ENCODE measurements at places on chromosomes 3 and 15. TPM values are rescaled to one million over a fixed set of nuclear protein-coding genes. Genes with fewer than 3 reads are reported as not detected.

EPHB1 gene
- not detected for total RNA-seq

SNX22 gene
- total RNA-seq, result 0.19 TPM

SMAD3 gene
- 19.8 TPM for total RNA-seq

SLC12A1 gene
- total RNA-seq, result not detected

CHRM5 gene
- total RNA-seq, result not detected

GOLGA6L1 gene
- total RNA-seq, result not detected

ACY1 gene
- 19.1 TPM for total RNA-seq

FHIT gene
- 5.0 TPM for total RNA-seq

GRCh38 chr3:10695595-10696285 is 120.3 kb upstream of the SLC6A11 start:
- H3K4me1 ChIP-seq, result no peaks in the 10 kb centered on the region
- no peak for ATAC-seq
- H3K4me3 ChIP-seq, result no peak overlapping the region
- H3K36me3 ChIP-seq, result no peaks in the 10 kb centered on the region
- no peak overlapping the region for H3K27ac ChIP-seq

- H3K4me3 ChIP-seq, result no peak overlapping the region
- H3K27ac ChIP-seq, result no peak overlapping the region
- H3K36me3 ChIP-seq, result no peaks in the 10 kb centered on the region
These were observed 124.6 kb downstream of the ZNF621 start for GRCh38 chr3:40649346-40649745.

DNA sequence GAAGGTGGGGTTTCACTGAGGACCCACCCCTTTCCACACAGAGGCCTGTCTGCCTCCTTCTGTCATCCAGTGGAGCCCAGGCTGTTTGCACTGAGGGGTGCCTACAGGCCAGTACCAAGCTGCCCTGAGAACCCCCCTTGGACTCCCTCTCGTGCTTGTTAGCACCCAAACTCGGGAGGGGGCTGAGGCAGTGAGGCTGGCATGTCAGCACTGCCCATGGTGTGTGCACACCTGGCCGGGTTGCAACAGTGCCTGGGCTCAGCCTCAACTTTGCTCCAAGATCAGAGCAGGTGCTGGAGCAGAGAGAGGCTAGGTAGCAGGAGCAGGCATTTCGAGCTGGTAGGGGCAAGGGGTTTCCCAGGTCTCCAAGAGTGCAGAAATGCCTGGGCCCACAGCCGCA is 90.0 kb downstream of the PIK3R4 start:
- no peak overlapping the region for H3K4me3 ChIP-seq
- H3K36me3 ChIP-seq, result no peaks in the 10 kb centered on the region
- H3K27me3 ChIP-seq, result no peaks in the 10 kb centered on the region
- H3K4me1 ChIP-seq, result no peaks in the 10 kb centered on the region
- ATAC-seq, result no peak
- H3K27ac ChIP-seq, result no peak overlapping the region

DNA sequence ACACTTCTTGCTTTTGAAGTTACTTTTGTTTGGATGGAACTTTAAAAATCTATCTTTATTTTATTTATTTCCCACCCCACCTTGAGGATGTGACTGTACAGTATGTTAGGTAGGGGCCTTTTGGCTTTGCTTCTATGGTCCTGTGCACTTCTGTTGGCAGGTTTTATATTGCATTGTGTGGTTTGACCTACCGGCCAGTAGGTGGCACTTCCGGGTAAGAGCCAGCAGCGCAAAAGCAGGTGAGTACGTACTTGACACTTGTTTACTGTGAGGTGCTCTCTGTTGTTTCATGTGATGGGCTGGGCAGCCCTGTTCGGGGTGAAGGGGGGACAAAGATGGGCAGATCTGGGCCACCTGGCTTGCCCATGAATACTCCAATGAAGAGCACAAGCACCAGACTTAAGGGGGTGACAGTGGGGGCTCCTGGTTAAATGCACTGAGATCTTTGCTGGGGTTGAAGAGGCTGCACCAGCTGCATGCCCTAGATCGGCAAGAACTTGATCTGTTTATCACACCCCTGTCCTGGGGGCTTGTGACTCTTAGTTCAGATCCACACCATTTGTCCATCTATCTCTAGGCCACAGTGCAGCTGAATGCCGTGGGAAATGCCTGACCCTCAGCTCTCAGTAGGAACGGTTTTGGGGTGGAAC is 131.6 kb downstream of the NLGN1 start:
- no peak overlapping the region for H3K4me3 ChIP-seq
- no peak for ATAC-seq
- no peaks in the 10 kb centered on the region for H3K27me3 ChIP-seq
- H3K36me3 ChIP-seq, result no peaks in the 10 kb centered on the region
- H3K4me1 ChIP-seq, result no peaks in the 10 kb centered on the region
- no peak overlapping the region for H3K27ac ChIP-seq

GRCh38 chr15:36156879-36157427 is 422.5 kb upstream of the CDIN1 start:
- H3K27ac ChIP-seq, result no peak overlapping the region
- peak; percentile 84 for ATAC-seq
- no peaks in the 10 kb centered on the region for H3K36me3 ChIP-seq
- no peak overlapping the region for H3K4me3 ChIP-seq
- H3K27me3 ChIP-seq, result no peaks in the 10 kb centered on the region

DNA sequence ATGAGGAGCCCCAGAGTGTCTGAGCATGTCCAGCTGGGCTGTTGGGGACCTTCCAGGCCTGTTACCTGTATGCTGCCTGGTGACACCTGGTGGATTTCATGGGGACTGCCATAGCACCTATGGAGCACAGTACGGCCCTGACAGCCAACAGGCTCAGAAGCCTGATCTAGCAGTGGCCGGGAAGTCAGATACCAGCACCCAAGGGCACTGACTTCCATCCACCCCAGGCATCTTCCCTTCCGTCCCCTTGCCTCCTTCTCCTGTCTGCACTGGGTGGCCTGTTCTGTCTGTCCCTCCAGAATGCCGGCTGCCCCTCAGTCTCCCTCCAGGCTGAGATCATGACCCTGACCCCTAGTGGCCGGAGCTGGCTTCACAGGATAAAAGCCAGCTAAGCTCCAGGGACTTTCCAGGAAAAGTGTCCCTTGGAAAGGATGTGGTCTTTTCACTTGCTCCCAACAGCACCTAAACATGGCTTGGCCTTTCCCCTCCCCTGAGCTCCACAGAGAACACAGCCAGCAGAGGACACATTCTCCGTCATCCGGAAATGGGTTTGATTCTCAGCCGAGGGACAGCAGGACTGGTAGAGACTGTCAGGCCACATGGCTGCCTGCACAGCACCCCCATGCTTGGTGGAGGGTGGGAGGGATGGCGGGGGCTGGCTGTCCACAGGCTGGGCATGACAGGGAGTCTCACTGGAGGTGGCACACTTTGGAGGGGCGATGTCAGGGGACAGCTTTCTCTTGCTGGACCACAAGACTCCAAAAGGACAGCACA is 9.5 kb downstream of the RPS17 start:
- no peaks in the 10 kb centered on the region for H3K4me1 ChIP-seq
- H3K27me3 ChIP-seq, result no peaks in the 10 kb centered on the region
- no peak overlapping the region for H3K4me3 ChIP-seq
- H3K27ac ChIP-seq, result no peak overlapping the region
- H3K36me3 ChIP-seq, result peaks cover 35% of the 10 kb centered on the region

DNA sequence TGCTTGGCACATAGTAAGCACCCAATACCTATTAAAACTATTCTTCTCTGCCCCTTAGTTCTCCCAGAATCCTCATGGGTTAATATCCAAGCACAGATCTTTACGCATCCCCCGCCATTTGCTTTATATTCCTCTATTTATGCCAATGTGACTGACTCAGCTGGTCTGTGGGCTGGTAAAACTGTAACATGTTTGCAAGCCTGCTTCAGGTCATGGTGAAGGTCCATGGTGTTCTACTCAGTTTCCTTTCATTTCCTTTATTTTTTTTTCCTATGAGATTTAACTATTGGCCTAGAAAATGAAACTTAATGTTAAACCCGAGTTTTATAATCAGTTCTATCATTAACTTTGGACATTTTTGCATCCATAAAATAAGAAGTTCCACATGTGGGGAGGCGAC is 47.0 kb downstream of the FRMD4B start:
- no peaks in the 10 kb centered on the region for H3K36me3 ChIP-seq
- H3K27ac ChIP-seq, result no peak overlapping the region
- no peak for ATAC-seq
- no peaks in the 10 kb centered on the region for H3K4me1 ChIP-seq
- no peak overlapping the region for H3K4me3 ChIP-seq
- H3K27me3 ChIP-seq, result no peaks in the 10 kb centered on the region

DNA sequence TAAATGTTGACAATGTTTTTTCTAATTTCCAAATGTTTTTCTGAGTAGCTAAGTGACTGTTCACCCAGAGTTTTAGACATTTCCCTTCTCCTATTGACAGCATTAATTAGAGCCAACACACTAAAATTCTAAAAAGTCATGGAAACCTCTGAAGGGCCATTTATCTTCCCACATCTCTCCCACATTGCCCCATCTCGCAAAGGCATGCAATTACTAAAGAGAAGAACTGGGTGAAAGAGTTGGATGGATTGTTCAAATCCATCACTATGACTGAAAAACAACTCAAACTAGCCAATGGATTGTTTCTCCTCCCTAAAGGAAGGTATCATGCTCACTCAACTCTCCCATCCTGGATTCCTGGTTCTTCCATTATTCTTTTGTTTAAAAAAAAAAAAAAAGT is 30.0 kb upstream of the PHLDB2 start:
- no peaks in the 10 kb centered on the region for H3K4me1 ChIP-seq
- H3K36me3 ChIP-seq, result no peaks in the 10 kb centered on the region
- no peak overlapping the region for H3K27ac ChIP-seq
- H3K27me3 ChIP-seq, result no peaks in the 10 kb centered on the region
- ATAC-seq, result no peak
- no peak overlapping the region for H3K4me3 ChIP-seq

DNA sequence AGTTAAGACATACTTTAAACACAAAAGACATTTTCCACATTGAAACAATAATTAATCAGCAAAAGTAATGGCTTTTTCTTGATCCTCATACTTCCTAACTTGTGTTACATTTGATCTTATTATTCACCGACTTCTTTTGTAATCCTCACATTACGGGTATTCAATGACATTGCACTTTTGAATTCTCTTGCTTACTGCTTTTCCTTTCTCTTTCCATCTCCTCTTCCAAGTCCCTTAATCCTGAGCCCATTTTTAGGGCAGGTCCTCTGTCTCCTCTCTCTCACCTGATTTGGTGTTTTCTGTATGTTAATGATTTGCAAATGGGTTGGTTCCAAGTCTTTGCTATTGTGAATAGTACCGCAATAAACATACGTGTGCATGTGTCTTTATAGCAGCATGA is 48.5 kb upstream of the RAP2B start:
- no peaks in the 10 kb centered on the region for H3K4me1 ChIP-seq
- H3K4me3 ChIP-seq, result no peak overlapping the region
- no peak overlapping the region for H3K27ac ChIP-seq
- ATAC-seq, result no peak

- H3K27ac ChIP-seq, result no peak overlapping the region
- no peaks in the 10 kb centered on the region for H3K36me3 ChIP-seq
- H3K27me3 ChIP-seq, result peaks cover 8% of the 10 kb centered on the region
- no peak overlapping the region for H3K4me3 ChIP-seq
- H3K4me1 ChIP-seq, result no peaks in the 10 kb centered on the region
- ATAC-seq, result no peak
These were observed 118.7 kb upstream of the KLHL25 start for GRCh38 chr15:85913461-85913860.

GRCh38 chr15:66578286-66578875 is 12.6 kb upstream of the LCTL start:
- no peaks in the 10 kb centered on the region for H3K36me3 ChIP-seq
- no peaks in the 10 kb centered on the region for H3K27me3 ChIP-seq
- H3K27ac ChIP-seq, result no peak overlapping the region
- H3K4me3 ChIP-seq, result no peak overlapping the region
- H3K4me1 ChIP-seq, result peaks cover 6% of the 10 kb centered on the region
- no peak for ATAC-seq

DNA sequence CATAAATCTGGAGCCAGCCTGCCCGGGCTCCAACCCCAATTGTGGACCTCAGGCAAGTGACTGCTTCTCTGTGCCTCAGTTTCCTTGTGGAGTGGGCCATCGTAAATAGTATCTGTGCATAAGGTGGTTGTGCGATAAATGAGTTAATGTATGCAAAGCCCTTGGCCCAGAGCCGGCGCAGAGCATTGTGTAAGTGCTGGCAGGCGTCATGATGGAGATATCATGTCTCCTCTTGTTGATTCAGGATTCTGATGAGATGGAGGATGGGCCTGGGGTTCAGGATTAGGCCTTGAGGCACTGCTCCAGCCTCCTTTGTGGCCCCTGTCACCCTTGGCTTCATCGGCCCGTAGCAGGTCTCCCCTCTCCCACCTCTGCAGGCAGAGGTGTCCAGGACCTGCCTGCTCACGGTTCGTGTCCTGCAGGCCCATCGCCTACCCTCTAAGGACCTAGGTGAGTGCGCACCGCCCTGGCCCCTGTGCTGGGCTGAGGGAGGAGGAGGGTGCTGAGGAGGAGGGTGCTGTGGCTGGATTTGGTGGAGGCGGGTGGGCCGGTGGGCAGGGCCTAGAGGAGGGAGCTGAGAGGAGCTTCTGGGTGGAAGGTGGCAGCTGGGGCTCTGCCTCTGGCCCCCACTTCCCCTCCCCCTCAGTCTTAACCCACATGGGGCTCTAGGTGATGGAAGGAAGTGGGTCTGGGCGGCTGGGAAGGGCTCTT is 1.3 kb downstream of the PLA2G4B start:
- H3K27me3 ChIP-seq, result no peaks in the 10 kb centered on the region
- no peak overlapping the region for H3K4me3 ChIP-seq
- no peaks in the 10 kb centered on the region for H3K4me1 ChIP-seq

DNA sequence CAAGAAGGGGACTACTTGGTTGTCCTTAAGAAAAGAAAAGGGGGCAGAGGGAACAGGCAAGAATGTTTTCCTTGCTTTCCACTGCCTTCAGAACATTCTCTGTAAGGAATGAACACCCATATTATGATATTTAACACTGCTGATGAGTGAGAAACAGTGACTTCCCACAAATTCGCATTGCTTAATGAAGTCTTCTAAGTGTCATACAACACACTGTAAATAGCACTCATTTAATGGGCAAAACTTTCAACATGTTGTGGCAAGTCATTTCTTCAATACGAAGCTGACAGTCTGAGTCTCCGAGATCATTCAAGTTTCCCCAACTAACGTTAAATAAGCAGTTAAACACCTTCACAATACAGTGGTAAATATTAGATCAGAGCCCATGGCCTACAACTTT is 464.4 kb downstream of the SHQ1 start:
- peaks cover 38% of the 10 kb centered on the region for H3K4me1 ChIP-seq
- H3K27ac ChIP-seq, result no peak overlapping the region
- no peak for ATAC-seq
- H3K36me3 ChIP-seq, result no peaks in the 10 kb centered on the region
- H3K4me3 ChIP-seq, result no peak overlapping the region

- H3K36me3 ChIP-seq, result no peaks in the 10 kb centered on the region
- no peak overlapping the region for H3K4me3 ChIP-seq
- H3K27me3 ChIP-seq, result no peaks in the 10 kb centered on the region
- ATAC-seq, result peak; percentile 25
- no peaks in the 10 kb centered on the region for H3K4me1 ChIP-seq
- no peak overlapping the region for H3K27ac ChIP-seq
These were observed 108.1 kb downstream of the KLF13 start for GRCh38 chr15:31434588-31435260.
